ENCODE measurements at places on chromosomes 7 and 10. TPM values are rescaled to one million over a fixed set of nuclear protein-coding genes. Genes with fewer than 3 reads are reported as not detected.
A peak's percentile ranks its signal among the peaks of the same experiment; 100 is the strongest.

GRCh38 chr10:17742918-17743317 lies 9.1 kb upstream of the TMEM236 start:
- peak; percentile 29 for DNase-seq

ERVW-1 gene
- not detected for total RNA-seq

GRCh38 chr7:92567460-92567859 lies 22.7 kb downstream of the FAM133B start:
- peak; percentile 14 for DNase-seq

- DNase-seq: no peak
Measured at GRCh38 chr10:119313644-119314043, 106.3 kb downstream of the GRK5 start.

DNA sequence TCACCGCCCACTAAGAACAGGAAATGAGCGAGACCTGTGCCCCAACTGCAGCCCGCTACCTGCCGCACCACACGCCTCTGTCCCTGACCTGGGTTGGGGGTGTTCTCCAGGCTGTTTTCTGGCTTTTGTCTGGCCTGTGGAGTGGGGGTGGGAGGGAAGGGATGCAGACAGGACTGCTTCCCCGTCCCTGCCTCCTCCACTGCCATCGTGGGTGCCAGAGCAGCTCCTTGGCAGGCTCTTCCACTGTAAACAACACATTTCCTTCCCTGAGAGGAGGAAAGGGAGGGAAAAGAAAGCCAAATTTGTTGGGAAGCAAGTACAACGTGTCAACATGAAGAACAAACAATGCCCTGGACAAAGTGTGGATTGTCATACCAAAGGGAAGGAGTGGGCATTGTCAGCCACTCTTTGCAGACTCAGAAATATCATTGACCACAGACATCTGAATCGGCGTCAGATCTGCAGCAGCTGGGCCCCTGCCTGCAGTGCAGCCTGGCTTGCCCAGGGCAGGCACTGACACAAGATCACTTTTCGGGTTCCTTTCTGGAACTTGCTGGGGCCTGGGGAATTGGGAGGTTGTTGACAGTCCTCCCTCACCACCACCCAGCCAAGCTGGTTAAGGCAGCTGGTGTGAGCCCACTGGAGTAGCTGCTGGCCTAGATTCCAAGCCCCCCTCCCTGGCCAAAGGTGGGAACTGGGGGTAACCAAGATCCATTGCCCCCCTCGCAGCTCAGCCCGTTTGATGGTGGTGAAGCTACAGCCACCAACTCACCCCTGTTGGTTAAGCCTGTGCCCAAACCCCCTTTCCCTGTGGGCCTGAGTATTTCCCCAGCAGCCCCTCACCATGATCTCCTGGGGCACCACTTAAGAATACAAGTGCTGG lies 22.6 kb upstream of the TRIM8 start:
- peak; percentile 38 for DNase-seq

INHBA gene
- 4.1 TPM for total RNA-seq

DNA sequence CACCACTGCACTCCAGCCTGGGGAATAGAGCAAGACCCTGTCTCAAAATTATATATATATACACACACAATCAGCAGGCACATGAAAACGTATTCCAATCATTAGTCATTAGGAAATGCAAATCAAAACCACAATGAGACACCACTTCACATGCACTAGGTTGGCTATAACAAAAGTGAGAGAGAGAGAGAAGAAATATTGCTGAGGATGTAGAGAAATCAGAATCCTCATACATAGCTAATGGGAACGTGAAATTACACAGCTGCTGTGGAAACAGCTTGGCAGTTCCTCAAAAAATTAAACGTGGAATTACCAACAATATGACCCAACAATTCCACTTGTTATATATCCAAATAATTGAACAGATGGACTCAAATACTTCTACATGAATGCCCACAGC lies 43.3 kb upstream of the CNNM1 start:
- peak; percentile 18 for DNase-seq

DNA sequence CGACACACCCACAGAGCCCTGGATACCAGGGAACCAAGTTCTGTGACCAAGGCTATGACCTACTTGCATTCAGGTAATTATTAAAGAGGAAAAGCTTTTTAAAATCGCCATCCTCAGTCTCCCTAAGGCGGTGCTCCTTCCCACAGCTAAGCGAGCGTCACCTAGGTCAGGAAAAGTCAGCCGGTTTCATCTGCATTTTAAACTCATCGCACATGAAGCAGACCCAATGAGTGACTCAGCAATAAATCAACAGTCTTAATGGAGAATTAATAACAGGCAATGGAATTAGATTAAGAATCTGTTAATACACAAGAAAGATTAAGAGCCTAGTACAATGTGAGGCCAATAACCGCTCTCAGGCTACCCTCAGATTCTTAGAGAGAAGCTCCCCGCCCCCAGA lies 59.2 kb downstream of the HSPA12A start:
- no peak for DNase-seq

WASL gene
- total RNA-seq: 15.4 TPM

SNCG gene
- total RNA-seq: 8.7 TPM

DNA sequence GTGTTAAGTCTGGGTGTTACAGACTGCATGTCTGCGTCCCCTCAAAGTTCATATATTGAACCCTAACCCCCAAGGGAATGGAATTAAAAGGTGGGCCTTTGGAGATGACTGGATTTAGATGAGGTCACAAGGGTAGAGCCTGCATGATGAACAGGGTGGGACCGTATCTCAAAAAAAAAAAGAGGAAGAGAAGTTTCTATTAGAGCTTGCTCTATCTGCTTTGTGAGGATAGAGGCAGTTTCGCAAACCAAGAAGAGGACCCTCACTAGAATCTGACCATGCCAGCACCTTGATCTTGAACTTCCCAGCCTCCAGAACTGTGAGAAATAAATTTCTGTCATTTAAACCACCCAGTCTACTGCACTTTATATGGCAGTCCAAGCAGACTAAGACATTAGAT lies 1.4 kb downstream of the KIN start:
- no peak for DNase-seq

GLI3 gene
- 6.4 TPM for total RNA-seq

DNA sequence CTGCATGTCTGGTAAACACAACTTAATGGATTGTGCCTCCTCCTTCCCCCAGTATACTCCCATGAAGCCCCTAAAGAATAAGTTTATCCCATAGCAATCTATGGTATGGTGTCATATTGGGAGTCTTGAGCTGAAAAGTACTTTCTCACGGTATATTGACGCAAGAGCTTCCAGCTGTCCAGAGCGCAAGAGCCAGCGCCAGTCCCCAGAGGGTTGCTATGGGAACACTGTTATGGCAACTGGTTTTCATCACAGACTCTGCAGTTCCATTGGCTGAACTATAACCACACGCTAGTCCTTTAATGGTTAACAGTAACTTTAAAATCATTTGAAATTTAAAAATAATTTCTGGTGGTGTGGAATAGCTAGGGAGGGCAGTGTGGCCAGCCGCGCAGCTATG lies 46.9 kb downstream of the PRPF18 start:
- peak; percentile 84 for DNase-seq

Measured in fibroblast of lung (primary cell).